ENCODE measurements at places on chromosomes 12 and 14. TPM values are rescaled to one million over a fixed set of nuclear protein-coding genes. Genes with fewer than 3 reads are reported as not detected.

The ARHGEF25 gene
- 13.7 TPM for total RNA-seq

The OAS2 gene
- 37.9 TPM for total RNA-seq

The RASAL1 gene
- total RNA-seq: 0.57 TPM

The MGAT4C gene
- not detected for total RNA-seq

The CDC42BPB gene
- 81.6 TPM for total RNA-seq

GRCh38 chr14:25518364-25518763, 468.4 kb upstream of the STXBP6 start:
- H3K36me3 ChIP-seq: no peaks in the 10 kb centered on the region
- no peak overlapping the region for H3K4me3 ChIP-seq
- H3K27ac ChIP-seq: no peak overlapping the region
- no peaks in the 10 kb centered on the region for H3K4me1 ChIP-seq

GRCh38 chr12:99984271-99985128, at the start of gene ANKS1B:
ANKS1B (minus strand) TSS chr12:99984936; CDS start chr12:99984237, 699 bp downstream.
- no peak within 1 kb of the TSS for H3K27ac ChIP-seq
- peaks cover 58% of the 10 kb centered on the region for H3K27me3 ChIP-seq
- H3K4me3 ChIP-seq: peak within 1 kb of the TSS; percentile 39

DNA sequence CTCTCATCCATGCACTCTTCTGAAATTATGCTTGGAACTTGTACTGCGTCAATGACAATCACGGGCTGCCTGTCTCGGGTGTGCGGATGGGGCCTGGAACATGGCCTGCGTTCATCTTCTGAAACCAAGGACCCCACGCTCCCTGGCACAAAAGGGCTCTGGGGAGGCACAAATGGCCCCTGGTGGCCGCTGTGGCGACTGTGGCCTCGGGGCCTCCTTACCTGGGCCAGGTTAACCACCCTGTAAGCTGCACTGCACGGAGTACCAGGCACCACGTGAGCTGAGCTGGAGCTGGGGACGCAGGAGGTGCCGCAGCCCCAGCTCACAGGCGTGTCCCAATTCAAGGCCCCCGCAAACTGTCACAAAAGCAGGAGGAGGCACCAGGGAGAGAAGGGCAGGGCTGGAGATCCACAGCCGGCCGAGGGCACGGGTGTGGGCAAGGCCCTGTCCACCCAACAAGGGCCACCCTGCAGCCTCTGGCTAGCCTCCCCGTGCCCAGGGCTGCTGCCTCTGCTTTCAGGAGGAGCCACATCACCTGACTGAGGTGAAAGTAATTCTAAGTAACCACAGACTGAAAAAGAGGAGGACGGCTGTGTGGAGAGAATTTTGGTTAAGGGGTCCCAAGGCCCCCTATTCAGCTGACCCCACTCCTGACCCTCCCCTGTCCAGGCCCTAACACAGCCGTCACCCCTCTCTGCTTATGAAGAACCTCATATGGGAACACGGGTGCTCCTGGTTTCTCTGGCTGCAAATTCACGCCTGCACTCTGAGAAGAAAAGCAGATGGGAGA, 61.1 kb upstream of the GALNT9 start:
- H3K4me3 ChIP-seq: no peak overlapping the region
- peak; percentile 50 for DNase-seq
- no peaks in the 10 kb centered on the region for H3K4me1 ChIP-seq

- no peak for DNase-seq
- no peaks in the 10 kb centered on the region for H3K36me3 ChIP-seq
- H3K4me3 ChIP-seq: no peak overlapping the region
- peaks cover 13% of the 10 kb centered on the region for H3K4me1 ChIP-seq
These were observed 181.0 kb upstream of the RGS6 start for GRCh38 chr14:71751264-71751663.

DNA sequence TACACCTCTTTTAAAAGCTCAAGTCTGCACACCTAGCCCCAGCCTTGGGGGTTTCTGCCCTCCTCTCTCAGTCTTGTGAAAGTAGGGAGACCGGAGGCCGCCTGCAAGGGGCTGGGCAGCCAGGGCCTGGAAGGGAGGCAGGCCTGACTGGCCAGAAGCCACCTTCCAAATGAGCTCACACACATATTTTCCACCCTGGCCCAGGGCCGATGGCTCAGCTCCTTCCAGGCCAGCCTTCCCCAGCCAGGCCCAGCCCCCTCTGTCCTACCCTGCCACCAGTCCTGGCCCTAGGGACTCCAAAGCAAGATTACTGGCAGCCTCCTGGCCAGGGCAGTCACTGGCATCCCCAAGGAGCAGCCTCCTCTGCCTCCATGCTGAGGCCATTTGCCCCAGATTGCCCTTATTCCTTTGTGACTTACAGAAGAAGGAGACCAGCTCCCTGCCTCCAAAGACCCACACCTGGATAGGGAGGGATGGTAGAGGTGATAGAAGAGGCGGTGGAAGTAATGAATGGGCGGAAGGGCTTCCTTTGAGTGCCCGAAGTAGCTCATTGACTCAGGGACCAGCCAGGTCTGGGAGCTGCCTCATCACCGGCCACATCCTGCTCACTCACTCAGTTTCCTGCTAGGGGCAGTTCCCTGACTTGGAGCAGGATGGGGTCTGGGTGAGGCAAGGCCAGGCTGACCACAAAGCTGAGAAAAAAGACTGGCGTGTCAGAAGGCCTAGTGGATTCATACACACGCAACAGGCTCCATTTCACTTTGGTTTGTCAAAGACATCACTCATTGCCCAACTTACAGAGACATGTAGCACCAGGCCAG, 14.8 kb downstream of the MMP14 start:
- peaks cover 74% of the 10 kb centered on the region for H3K4me1 ChIP-seq
- peak overlapping the region; percentile 77 for H3K27ac ChIP-seq
- peak; percentile 76 for DNase-seq
- no peaks in the 10 kb centered on the region for H3K27me3 ChIP-seq

GRCh38 chr12:76881142-76881541, 2.3 kb upstream of the CSRP2 start:
- peaks cover 10% of the 10 kb centered on the region for H3K27me3 ChIP-seq
- no peak overlapping the region for H3K4me3 ChIP-seq

DNA sequence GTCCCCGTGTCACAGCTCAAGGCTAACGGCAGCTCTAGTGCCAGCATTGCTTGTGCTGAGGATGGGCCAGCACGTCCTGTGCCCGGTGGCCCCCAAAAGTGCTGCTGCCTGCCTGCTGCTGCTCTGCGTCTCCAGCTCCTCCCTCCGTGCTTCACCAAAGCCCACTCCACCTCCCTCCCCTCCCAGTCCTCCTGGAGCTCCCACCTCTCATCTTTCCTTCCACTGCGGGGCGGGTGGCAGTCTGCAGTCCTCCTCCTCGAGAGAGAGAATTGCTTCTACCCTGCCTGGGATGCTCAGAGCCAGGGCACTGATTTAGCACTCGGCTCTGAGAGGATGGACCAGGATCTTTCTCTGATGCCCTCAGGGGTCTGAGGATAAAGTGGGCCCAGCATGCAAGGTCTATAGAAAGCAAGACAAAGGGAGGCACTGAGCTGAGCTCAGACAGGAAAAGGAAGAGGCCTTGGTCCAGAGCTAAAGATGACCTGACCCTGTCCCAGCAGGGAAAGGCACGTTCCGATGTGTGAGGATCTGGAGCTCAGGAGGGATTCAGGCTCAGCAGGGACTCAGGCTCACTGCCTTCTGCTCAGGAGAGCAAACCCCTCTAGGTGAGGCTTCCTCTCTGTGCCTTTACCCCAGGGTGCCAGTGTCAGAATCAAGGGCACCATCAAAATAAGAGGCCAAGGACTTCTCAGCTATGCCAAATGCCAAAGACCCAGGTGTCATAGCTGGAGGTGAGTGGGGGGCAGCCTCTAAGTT, 113.1 kb upstream of the FKBP4 start:
- no peaks in the 10 kb centered on the region for H3K4me1 ChIP-seq
- no peaks in the 10 kb centered on the region for H3K27me3 ChIP-seq
- no peak overlapping the region for H3K4me3 ChIP-seq
- no peak for DNase-seq
- H3K27ac ChIP-seq: no peak overlapping the region
- H3K36me3 ChIP-seq: no peaks in the 10 kb centered on the region

Measured in spleen (tissue), 13 donors.